ENCODE measurements at places on chromosomes 1 and 21.

DNA sequence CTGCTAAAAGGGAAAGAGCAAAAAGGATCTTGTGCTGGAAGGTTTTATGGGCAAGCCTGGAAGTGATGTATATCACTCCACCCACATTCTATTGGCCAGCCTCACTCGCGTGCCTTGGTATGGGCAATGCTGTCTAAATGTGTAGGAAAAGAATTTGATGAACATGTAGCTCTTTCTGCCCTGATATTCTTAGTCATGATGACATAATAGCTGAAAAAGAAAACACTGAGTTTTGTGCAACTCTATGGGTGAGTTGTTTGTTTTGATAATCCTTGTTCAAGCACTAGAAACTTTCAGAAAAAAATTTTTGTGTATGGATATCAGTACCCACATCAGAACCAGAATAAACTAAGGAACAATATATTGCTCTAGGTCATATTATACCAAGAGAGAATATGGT, 231.5 kb upstream of the ST6GALNAC5 start:
- DNase-seq, result no peak

DNA sequence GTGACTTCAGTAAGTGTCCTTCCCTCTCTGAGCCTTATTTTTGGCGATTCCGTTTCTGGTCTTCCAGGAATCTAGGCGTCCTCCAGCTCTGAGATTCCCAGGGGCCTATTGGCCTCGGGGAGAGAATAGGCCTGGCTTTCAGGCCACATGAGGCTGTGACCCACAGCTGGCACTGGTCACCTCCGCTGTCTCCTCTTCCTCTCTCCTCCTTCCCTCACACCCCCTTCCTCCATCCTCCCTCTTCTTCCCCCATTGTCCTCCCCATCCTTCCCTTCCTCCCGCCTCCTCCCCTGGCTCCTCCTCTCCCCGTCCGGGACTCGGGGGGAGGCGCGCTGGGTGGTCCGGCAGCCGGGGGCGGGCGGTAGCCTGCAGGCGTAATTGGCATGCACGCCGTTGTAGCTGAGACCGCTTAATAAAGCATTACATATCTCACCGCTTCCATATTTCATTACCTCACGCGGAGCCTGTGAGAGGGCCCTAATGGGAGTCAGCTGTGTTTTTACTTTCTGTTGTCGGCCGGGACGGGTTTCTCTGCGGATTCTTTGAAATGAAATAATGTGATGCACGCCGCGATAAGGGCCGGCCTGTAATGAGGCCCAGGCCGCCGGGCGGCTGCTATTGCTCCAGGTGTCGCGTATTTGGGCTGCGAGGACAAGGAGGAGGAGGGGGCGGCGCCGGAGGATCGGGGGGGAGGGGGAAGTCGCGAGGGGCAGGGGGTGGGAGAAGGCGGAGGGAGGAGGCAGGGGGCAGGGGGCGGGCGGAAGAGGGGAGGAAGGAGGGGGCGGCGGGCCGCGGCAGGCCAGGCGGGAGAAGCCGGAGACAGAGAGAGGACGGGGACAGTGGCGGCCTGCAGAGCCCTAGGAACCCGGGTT, 95.3 kb downstream of the FOXD2 start:
- DNase-seq, result no peak

GRCh38 chr1:33872683-33873082, 8.8 kb downstream of the HMGB4 start:
- no peak for DNase-seq

- DNase-seq, result no peak
Observed at GRCh38 chr1:208235356-208235981, 8.7 kb downstream of the PLXNA2 start.

DNA sequence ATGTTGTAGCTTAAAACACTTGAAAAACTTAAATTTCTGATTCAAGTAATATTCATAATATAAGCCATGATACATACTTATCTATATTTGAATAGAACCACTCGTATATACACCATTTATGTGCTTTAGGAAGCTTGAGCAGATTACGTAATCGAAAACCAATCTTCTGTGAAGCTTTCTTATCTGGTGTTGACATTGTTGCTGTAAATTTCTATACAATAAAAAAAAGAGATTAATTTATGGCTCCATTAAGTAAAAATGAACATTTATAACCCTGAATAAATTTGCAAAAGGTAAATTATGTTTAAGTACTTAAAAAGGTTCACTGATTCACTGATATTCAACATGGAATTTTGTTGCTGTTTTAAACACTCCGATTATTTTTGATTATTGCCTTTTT, 21.4 kb downstream of the LIN9 start:
- DNase-seq, result no peak

GRCh38 chr1:67791686-67792085, 41.6 kb downstream of the GNG12 start:
- DNase-seq, result no peak

DNA sequence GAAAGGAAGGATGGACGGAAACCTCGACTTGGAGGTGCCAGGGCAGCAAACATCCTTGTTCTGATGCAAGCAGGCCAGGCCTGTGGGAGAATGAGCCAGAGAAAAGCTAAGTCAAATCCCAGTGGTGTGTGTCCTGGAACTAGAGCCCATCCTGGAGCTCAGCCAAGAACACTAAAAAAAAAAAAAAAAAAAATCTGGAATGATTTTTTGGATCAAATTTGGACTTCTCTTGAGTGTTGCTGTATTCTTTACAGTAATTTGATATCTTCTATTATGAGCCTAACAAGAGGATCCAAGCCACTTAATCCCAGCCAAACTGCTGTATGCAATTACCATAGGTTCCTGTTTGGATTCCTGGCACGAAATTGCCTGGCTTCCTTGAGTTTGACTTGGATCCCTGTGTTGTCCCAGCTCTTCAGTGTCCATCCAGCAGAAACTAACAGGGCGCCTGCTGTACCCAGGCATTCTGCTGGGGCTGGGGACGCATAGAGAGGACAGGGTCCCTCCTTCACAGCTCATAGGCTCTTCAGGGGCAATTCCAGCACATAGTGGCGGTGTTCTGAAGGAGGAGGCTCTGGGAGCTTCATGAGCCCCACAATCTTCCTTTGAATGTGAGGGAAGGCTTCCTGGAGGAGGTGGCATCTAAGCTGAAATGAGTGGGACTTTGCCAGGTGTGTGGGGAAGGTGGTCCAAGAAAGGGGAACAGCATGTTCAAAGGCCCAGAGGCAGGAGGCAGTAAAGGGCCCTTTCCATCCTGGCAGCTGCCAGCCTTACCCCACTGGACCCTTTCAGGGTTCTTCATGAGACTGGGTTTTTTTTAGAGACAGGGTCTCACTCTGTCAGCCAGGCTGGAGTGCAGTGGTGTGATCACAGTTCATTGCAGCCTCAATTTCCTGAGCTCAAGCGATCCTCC, 24.7 kb downstream of the EPHX1 start:
- DNase-seq, result no peak

GRCh38 chr1:1833916-1834325, 55.7 kb upstream of the NADK start:
- no peak for DNase-seq

Data from activated CD4-positive, alpha-beta T cell treated with anti-CD3 and anti-CD28 coated beads, Interleukin-2, amount 50 U/mL, for 4 hours (primary cell).